ENCODE measurements at places on chromosomes 4 and X.

DNA sequence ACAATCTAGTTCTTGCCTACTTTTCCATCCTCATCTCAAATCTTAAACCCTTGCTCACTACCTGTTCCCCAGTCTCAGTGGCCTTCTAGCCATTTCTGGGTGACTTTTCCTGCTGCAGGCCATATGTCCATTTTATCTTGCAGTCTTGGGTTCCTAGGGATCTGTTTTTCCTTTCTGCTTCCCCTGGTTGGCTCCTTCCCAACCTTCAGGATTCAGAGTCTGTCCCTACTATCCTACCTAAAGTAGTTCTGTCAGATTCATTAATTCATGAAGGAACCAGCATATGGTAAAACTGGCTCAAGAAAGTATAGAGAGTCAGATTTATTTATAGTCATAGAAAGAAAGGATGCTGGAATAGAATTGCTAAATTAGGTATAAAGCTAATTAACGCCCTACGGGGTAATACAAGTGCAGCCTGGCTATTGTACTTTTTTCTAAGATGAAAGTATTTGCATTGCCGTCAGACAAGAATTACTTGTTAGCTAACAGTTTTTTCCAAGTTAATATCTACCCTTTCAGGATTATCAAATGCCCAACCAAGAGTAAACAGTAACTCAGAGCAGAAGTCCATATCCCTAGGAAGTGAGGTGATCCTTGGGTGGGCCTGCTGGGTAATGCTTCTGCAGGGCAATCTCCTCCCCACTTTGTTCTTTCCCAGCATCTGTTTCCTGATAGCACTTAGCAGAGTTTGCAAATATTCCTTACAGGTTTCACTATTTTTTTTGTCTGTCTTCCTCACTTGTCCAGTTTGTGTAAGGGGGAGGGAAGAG is 63.6 kb downstream of the REPS2 start:
- no peak for DNase-seq

DNA sequence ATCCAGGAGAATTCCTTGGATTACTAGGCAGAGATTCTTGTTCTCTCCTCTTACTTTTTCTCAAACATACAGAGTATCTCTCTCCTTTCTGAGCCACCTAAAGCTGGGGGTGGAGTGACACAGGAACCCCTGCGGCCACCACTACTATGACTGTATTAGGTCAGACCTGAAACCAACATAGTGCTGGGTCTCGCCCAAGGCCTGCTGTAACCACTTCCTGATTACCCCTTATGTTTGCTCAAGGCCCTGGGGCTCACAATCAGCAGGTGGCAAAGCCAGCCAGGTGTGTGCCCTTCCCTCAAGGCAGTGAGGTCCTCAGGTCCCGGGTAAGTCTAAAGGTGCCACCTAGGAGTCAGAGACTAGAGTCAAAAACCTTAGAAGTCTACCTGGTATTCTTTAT is 166.4 kb downstream of the PARM1 start:
- no peak for DNase-seq

DNA sequence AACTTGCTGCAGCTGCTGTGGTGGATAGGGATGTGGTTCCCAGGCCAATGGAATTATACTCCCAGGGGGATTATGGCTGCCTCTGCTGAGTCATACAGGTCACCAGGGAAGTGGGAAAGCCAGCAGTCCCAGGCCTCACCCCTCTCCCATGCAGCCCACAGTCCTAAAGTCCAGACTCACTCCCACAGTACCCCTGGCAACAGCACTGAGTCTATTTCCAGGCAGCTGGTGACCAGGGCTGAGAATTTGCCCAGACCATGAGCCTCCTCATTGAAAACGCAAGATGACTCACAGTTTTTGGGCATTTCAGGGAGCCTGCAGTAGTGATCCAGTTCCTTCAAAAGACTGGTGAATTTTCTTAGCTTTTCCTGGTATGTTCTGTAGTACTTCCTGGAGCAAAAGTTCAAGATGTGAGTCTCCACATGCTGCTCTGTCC is 137.6 kb downstream of the NPNT start:
- no peak for DNase-seq

DNA sequence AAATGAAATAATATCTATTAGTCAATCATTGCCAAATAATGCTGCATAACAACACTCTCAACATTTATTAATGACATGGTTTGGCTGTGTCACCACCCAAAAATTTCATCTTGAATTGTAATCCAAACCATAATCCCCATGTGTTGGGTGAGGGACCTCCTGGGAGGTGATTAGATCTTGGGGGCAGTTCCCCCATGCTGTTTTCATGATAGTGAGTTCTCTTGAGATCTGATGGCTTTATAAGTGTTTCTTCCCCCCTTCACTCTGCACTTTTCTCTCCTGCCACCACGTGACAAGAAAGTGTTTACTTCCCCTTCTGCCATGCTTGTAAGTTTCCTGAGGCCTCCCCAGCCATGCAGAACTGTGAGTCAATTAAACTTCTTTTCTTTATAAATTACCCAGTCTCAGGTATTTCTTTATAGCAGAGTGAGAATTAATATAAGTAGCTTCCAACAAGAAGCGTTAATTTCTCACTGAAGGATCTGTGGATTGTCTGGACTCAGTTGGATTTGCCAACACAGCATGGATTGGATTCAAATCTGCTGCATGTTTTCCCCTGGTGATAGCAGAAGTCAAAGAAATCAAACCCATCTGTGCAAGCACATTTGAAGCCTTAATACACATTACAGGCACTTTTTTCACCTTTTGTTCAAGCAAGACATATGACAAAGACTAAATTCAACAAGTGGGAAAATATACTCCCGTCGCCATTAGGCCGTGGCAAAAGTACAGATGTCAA is 216.6 kb downstream of the PDGFC start:
- no peak for DNase-seq

DNA sequence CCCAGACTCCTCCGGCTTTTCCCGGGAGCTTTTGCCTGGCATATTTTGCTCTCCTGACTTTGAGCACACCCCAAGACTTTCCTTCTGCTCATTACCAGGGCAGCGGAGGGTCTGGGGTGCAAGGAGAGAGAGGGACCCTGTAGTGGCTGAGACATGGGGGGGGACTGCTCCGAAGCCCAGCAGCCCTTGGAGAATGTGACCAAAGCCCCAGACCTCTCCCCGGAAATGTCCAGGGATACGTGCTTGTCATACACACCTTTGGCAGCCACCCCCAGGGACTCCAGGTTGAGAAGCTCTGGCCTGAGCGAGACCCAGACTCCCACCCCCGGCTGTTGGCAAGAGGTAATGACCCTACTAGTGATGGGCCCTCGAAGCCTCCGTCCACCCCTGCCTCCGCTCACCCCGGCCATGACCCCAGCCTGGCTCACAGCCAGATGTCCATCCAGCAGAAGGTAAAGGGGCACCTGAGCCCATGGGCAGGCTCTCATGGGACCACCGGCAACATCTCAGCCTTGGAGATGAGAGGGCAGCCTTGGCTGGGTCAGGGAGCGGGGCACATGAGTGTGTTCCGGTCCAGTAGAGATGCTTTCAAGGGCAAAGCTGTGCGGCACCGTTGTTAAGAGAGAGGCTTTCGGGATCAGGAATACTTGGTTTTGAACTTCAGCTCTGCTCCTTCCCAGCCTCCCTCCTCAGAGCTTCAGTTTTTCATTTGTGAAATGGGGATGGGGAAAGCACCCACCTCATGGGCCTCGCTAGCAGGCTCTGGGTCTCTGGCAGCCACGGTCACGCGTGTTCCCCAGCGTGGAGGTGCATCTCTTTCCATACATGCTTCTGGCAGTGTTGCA is 2.0 kb downstream of the PSAPL1 start:
- no peak for DNase-seq

GRCh38 chrX:56569378-56570057 is 6.1 kb downstream of the UBQLN2 start:
- DNase-seq, result no peak

DNA sequence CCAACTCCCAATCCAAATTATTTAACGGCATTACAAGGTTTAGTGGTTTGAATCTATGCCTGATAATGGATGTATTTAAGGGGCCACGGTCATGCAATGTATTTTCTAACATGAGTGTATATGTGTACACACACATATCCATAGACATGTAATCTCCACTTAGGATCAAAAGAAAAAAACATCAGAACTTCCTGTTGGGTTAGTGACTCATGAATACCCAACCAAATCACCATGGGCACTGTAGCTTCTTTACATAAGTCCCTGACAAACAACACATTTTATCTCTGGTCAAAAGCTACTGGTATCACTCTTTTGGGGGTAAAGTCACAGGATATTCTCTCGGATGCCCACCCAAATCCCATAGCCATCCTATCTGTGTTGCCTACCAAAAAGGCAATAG is 36.5 kb upstream of the TFDP3 start:
- DNase-seq, result no peak

DNA sequence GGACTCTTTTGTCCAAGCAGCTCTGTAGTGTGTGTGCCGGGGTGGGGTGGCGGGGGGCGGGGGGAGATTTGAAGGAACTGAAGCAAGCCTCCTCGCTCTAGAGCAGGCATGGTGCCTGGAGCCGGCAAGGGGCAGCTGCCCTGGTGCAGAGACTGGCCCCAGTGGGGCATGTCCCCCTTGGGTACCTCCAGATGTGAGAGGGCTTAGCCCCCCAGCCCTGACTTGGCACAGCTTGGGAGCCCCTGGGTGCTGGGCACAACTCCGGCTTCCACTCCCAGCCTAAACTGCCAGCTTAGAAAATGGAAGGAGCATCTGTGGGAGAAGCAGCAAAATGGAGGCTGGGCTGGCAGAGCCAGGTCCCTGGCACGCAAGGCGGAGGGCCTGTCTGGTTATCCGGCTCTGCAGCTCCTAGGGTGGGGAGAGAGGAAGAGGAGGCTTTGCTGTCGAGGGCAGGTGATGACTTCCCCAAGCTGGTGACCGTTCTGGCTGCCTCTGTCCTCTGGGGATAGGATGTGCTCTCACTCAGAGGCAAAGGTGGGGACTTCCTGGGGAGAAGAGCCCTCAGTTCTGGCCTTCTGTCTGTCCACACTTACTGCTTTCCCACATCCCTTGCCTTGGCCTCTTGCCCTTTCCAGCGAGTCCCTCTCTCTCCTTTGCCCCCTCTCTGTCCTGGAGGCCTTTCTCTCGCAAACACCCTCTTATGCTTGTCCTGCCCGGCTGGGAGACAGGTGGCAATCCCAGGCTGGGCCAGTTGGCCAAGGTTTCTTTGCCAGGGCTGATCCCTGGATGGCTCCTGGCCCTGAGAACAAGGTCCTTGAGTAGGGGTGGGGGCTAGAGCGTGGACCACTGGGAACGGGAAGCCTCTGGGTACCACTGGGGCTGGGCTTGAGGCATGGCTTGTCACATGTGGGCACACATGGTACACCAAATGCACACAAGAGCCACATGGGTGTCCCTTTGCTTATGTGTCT is 2.0 kb downstream of the DLG3 start:
- DNase-seq, result no peak

DNA sequence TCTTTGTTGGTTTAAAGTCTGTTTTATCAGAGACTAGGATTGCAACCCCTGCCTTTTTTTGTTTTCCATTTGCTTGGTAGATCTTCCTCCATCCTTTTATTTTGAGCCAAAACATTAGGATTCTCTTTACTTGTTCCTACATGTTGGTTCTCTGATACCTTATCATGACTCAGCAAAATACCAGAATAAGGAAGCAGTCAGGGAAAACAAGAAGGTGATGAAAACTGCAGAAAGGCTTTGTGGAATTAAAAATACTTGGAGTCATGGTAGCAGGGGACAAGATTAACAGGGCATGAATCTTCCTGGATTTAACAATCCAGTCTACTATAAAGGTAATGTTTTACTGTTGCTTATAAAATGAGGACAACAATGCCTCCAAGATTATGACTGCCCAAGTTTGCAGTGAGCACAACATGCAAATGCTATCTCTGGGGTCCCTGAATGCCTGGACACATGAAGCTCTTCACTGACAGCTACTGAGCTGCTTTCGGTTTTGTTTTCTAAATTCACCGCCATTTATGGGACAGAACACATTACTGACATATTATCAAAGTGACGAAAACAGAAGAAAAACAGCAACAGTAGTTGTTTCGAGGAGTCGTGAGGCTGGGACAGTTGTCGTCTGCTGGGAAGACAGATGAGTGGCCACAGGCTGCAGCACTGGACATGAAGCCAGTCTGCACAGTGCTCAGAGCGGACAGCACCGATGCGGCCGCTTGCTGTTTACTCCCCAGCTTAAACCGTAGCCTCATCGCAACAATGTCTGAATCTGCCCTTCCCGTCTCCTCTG is 174.5 kb upstream of the DKK2 start:
- no peak for DNase-seq

GRCh38 chr4:130468340-130468739 is 1372.4 kb downstream of the C4orf33 start:
- DNase-seq, result no peak

- no peak for DNase-seq
These were observed 42.5 kb downstream of the ADD1 start for GRCh38 chr4:2886161-2886560.

DNA sequence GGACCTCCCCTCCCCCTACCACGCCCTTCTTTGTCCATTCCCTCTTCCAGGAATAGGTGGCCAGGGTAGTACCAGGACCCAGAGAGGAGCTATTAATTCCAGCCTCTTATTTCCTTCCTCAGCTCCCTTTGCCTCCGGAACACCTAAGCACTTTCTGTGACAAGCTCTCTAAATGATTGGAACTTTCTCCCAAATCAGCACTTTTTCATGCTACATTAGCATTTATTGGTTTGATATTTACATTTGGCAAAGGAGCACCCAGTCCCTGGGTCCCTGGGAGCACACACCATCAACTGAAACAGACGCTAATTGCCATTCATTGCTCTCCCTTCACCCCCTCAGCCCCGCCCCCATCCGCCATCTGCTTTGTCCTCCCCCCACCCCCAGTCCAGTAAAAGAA is 182.0 kb upstream of the BCOR start:
- DNase-seq, result no peak

DNA sequence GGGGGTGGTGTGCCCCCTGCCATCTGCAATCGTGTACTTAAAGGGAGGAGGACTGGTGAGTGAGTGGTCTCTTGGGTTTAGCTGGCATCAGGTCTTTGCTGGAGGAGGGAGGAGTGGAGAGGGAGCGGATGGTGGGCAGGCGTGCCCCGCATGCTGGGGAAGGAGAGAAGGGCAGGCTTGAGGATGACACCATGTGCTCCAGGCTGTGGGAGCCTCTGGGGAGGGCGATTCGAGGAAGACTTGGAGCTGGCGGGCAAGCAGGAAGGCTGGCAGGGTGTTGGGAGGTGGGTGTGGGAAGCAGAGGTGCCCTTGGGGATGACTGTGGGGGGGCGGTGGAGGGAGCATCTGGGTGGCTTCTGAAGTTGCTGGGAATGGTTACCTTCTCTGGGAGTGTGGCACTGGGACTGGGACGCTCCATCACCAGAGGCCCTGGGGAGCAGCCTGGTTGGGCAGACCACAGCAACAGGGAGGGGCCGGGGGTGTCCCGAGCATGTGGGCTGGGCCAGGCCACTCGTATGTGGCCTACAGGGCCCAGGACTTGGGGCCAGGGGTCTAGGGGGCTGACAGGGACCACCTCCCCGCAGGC is 30.8 kb upstream of the AFAP1 start:
- DNase-seq, result no peak
